ENCODE measurements at places on chromosomes 7 and 10. TPM values are rescaled to one million over a fixed set of nuclear protein-coding genes. Genes with fewer than 3 reads are reported as not detected.

Gene FZD8
- 1.6 TPM for total RNA-seq

- DNase-seq = no peak
These were observed 84.9 kb downstream of the CHRM2 start for GRCh38 chr7:136953386-136953785.

DNA sequence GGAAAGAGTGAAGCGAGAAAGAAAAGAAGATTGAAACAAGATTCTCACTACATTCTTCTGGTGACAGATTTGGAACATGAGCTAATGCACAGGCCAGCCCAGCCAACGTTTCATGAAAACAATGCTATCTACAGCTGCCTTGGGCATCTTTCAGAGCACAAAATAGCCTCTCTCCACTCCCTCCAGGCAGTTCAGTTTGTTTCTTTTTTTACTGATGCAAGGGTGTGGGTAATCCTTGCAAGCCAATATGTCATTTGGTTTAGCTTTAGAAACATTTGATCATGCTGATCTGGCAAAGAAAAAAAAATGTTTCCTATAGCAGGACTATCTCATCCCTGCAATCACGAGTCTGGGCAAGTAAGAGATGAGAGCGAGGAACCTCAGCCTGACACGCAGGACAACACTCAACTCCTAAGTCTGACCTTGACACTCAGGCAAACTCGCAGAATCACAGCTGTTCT lies 35.9 kb downstream of the SVIL start:
- DNase-seq = no peak

- no peak for DNase-seq
These were observed 62.1 kb upstream of the PRSS58 start for GRCh38 chr7:142319970-142320369.

GRCh38 chr10:133094866-133095265 lies 7.1 kb downstream of the ADGRA1 start:
- no peak for DNase-seq

- DNase-seq = no peak
These were observed 17.9 kb downstream of the SCRN1 start for GRCh38 chr7:29971566-29972314.

DNA sequence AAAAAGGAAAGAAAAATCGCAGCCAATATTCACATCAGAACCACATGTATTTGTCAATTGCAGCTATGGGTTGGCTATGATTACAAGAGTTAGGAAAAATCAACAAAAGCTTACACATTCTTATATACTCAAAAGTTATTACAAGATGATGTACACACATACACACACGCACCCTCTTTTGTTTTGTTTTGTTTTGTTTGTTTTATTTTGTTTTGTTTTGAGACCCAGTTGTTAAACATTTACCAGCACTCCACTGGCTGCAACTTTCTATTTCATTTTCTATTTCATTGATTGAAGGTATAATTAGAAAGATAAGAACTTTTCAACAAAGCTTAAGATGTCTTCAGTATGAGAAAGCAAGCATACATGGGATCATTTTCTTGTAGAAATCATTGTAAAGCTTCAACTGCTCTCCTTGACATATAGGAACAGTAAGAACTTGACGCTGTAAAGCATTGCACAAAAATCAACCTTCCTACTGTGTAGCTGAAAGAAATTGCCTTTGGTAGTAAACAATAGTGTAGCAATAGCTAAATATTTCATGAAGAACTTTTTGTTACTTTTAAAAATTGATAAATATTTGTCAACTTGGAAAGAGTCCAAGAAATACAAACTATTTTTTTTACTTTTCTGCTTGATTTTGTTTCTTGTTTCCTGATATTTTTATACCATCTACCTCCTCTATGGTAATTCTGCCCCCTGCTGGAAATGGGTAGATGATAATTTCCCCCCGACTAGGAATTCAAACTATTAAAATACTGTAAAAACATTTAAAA lies 205.9 kb downstream of the MBL2 start:
- DNase-seq = peak; percentile 38

DNA sequence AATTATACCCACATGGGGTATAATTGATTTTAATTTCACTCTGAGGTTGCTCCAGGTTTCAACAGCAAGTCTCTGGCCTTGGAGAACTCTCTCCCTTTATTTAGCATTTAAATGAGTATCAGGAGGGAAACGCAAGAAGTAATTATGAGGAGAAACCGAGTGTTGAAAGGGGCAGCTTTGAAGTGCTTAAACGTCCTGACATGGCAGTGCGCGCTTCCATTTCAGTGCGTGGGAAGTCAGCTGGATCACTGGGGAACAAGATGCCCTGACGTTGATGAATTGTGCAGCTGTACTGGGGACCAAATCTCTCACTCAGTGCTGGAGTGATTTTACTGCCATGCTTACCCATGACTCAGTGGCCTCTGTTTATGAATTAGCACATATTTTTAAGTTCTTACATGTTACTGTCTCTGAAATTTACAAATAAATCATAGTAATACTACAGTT lies 106.0 kb upstream of the PRR15 start:
- DNase-seq = no peak

DNA sequence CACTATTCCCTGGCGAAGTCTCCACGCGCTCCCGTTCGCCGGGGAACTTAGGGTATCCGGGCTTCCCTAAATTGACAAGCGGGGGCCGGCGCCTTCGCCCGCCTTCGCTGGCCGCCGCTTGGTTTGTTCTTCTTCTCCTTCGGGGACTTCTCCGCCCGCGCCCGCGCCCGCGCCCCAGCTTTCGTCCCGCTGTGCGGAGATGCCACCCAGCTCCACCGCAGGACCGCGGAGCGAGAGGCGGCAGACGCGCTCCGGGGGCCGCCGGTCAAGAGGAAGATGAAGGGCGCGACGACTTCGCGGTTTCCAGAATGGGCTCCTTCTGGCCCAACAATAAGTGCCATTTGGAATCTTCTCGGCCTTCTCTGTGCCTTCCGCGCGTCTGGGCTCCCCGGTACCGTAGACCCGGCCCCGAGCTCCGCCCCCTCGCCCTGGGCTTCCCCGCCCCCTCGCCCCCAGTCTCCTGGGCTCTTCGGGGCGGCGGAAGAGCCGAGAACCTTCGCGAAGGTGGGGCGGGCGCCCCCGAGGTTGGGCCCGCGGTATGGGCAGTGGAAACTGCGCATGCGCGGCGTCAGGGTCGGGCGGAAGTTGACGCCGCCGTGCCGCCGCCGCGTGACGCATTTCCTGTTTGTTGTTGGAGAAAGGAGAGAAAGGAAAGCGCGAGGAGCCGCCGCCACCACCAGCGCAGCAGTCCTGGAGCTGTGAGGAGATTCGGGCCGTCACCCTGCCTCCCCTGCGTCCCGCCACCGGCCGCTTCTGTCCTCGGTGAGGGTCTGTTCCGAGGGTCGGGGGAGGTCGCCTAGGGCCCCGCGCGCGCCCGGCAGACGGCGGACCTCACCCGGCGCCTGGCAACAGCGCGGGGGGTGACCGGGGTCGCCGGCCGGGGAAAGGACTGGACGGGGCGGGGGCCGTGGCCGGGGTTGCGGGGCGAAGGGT lies at the start of gene DNAJB6:
Gene DNAJB6 (plus strand): TSS at position 622 of the 933 bp plus-strand sequence. CDS start 21,569 bp downstream, outside the sequence.
- DNase-seq = peak; percentile 93

Gene GIMAP1
- not detected for total RNA-seq

Gene CFAP43
- total RNA-seq = 0.27 TPM

- no peak for DNase-seq
These were observed 43.1 kb upstream of the CASD1 start for GRCh38 chr7:94466516-94466915.

Gene TRIM73
- not detected for total RNA-seq

Gene EPHA1
- not detected for total RNA-seq

GRCh38 chr10:44348496-44348895 lies 36.4 kb downstream of the CXCL12 start:
- no peak for DNase-seq

Gene SPDYE16
- not detected for total RNA-seq

Gene PDZD7
- total RNA-seq = 0.21 TPM

Gene ANKRD61
- total RNA-seq = 1.3 TPM

DNA sequence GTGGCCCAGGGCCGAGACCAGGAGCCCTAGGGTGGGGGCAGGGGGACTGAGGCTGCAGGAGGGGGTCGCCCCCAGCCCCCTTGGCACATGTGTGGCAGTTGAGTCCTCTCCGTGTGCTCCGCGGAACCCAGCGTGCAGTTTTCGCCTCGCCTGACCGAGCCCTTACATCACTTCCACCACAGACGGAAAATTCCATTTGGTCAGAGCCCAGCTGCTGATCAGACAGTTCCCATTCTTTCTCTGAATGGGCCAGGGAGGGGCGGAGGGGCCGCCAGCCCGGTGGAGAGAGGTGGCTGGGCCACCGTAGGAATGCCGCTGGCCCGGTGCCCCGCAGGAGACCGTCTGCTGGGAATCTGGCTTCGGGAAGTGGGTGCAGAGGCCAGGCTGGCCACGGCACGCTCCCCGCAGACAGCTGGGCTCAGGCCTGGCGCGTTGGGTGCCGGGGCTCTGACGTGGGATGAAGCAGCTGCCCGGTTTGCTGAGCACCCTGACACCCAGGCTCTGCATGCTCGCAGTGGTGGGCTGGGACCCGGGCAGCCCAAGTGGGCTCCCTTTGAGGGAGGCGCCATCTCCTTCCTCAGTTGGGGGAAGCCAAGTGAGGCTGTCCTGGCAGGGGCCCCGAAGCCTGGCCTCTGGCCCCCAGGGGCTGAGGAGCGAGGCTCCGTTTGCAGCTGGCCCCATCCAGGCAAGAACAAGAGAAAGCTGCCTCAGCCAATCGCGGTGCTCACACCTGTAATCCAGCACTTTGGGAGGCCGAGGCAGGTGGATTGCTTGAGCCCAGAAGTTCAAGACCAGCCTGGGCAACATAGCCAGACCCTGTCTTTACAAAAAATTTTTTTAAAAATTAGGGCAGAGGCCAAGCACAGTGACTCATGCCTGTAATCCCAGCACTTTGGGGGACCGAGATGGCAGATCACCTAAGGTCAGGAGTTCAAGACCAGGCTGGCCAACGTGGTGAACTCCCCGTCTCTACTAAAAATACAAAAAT lies 9.9 kb downstream of the TTYH3 start:
- peak; percentile 100 for DNase-seq

DNA sequence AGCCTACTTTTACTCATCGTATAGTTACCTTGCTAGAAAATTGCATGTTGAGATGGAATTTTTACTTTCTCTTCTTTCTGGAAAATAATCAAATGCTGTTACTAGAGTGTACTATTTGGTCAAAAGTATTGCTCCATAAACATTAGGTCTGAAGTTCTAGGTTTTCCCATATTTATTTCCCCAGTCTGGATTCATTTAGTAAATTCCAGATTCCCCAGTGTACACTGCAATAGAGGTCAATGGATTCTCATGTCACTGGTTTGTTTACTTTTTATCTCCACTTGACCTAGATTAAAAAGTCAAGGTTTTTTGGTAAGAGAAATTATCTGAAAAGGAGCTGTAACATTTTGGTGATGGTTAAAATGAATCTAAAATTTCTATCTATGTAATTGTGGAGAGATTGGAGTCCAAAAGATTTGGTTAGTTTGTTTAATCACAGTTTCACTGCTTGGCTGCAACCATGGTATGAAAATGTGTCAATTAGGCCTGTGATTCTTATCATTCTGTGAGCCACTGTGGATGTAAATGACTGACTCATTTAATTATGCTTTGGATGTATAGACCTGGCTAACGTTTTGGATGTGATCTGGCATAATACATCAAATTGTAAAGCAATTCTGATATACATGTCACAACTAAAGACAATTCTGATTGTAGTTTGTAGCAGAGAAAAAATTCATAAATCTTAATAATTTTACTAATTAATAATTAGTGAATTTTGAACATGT lies 32.7 kb upstream of the STEAP4 start:
- no peak for DNase-seq

GRCh38 chr7:112721366-112721765 lies 68.8 kb downstream of the TMEM168 start:
- no peak for DNase-seq

- DNase-seq = no peak
These were observed 44.0 kb upstream of the SEMA3A start for GRCh38 chr7:84238596-84238995.

Gene VPS37D
- 6.3 TPM for total RNA-seq

Gene GIMAP6
- total RNA-seq = 0.56 TPM

- DNase-seq = no peak
These were observed 116.4 kb downstream of the TSPAN12 start for GRCh38 chr7:120741371-120742042.

DNA sequence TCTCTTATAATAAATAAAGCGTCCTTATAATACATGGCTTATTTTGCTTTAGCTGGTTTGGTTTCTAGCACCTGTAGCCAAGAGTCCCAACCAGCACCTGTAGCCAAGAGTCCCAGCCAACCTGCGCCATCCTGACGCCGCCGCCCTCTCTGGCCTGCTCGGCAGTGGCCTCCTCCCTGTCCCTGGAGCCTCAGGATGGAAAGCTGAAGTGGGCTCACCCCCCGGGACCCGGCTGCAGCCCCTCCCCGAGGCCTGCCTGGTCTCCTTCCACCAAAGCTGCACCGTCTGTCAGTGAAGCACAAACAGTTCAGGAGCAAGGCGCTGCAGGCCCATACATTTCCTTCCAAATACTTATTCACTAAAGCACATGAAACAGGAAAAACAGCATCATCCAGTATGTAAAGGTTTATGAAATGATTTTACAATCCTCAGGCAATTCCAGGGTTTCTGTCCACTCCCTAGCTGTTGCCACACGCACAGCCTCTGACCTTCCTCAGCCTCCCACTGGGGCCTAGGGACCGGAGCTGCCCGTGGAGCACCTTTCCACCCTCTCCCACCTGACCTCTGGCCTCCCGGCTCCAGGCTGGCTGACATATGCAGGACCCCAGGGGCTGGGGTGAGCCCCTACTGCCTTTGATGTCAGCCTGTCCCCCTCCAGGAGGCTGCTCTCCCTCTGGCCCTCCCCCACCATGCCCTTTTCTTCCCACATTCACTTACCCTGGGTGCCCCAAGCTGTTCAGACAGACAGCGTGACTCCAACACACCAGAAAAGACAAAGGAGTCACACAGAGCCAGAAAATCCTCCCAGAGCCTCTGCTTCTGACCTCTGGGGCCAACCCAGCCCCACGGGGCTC lies 149.6 kb upstream of the PPP2R2D start:
- DNase-seq = no peak

DNA sequence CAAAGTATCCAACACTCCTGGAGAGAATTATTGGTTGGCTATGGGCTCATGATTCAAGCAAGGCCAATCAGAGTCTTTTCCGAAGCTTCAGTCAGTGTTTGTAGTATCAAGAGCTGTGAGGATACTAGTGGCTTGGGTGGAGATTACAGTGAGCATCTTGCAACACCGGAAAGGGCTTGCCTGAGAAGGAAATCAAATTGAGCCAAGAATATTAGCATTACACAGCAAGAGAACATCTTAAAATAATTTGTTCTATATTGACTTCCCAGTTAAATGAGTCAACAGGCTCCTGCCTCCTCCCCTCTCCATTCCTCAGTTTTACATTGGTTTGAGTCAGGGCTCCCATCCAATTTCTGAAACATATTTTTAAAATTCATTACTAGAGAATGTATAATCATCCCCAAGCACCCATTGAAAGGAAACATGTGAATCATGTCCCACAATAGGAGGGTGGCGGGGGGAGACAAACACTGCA lies 127.4 kb downstream of the ELAPOR2 start:
- DNase-seq = peak; percentile 49

DNA sequence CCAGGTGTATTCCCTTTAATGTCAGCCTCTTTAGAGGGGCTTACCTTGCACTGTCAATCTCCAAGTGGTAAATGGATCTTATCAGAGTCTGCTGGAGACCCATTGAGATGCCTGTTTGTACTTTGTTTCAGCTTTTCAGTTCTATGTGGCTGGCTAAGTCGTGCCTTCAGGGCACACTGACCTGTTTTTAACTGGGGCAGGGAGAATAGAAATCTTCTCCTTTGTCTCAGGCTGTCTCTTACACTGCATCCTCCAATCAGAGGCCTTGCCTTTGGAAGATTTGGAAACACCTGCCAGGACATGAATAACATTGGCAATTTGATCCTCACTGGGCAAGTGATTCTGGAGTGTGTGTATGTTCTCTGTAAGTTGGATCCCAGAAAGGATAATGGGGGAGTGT lies 65.0 kb downstream of the POU6F2 start:
- DNase-seq = no peak

GRCh38 chr10:63077800-63078199 lies 55.3 kb upstream of the NRBF2 start:
- no peak for DNase-seq

Gene GHRHR
- total RNA-seq = not detected
